Mammary epithelial cell (primary cell): ENCODE measurements at places on chromosomes 16 and 17. TPM values are rescaled to one million over a fixed set of nuclear protein-coding genes. Genes with fewer than 3 reads are reported as not detected.
A peak's percentile ranks its signal among the peaks of the same experiment; 100 is the strongest.

DNA sequence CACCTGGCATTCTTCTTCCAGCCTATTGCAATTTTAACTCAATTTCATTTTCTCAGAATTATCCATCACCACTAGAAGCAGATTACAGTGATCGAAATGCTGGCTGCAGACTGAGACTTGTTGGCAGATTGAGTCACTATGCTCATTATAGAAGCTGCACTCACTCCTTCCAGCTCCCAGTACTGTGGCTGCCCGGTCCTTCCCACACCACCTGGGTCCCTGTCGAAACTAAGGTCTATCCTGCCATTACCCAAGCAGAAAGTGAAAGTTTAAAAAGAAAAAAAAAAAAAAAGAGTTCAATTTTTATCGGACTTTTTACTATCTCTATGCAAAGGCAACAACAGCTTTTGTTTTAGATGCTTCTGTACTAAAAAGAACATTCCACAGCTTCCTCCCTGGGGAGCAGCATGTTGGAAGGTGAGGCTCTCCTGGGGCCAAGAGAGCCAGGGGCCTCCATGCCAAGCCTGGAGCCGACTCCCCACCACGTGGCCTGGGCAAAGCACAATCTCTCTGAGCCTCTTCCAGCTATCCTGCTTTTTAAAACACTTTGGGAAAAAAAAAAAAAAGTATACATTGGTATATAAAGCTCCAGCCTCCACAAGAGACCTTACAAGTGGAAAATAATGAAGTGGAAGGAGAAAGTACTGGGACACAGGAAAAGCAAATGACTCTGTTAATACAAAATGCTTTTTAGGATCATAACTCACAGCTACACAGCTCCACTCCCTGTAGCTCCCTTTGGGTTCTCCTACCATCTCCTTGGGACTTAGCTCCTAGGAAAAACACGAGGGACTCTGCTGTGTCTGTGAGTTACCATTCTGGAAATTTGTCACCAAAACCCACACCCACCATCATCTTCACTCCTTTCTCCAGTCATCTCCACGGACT lies 77.8 kb downstream of the USP31 start:
- DNase-seq = peak; percentile 84

DNA sequence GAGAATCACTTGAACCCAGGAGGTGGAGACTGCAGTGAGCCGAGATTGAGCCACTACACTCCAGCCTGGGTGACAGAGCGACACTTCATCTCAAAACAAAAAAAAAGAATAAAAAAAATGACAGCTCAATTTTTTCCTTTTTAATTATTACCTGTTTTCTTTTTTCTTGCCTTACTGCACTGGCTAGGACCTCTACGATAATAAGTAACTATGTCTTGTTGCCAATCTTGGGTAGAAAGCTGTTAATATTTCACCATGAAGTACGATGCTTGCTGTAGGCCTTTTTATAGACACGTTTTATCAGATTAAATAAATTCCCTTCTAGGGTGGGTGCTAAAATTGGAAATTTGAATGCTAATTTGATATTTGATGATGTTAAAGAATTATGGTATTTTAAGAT lies 82.8 kb downstream of the GLG1 start:
- no peak for DNase-seq

- no peak for DNase-seq
These were observed 9.3 kb upstream of the CNP start for GRCh38 chr17:41957031-41957868.

DNA sequence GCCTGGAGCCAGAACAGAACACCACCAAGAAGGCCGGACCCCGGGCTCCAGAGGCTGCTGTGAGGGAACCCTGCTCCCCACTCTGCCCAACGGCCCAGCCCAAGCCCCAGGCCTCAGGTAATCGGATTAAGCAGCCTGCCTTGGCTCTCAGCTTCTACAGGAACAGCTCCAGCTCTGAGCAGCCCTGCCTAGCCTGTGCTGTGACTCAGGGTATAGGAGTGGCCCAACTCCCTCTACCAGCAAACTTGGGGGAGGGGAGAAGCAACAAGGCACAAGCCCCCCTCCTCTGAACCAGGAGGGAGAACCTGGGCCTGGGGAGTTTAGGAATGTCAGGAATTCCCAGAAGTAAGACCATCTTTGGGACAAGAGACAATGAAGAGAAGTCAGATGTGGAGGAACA lies 849 bp upstream of the SOX15 start:
- DNase-seq = peak; percentile 60

GRCh38 chr16:79347277-79347676 lies 253.3 kb downstream of the MAF start:
- DNase-seq = no peak

- no peak for DNase-seq
These were observed 18.4 kb downstream of the TBX4 start for GRCh38 chr17:61470530-61471136.

- DNase-seq = peak; percentile 75
These were observed 9.9 kb downstream of the ZDHHC1 start for GRCh38 chr16:67406111-67406971.

Gene CORO1A
- 10.2 TPM for total RNA-seq
